ENCODE measurements at places on chromosomes 12 and 14.

- DNase-seq, result no peak
These were observed 987 bp downstream of the CCER1 start for GRCh38 chr12:90953956-90954421.

GRCh38 chr12:2283916-2284315, 231.1 kb downstream of the CACNA1C start:
- peak; percentile 37 for DNase-seq

GRCh38 chr14:51650716-51651387, 858 bp upstream of the FRMD6 start:
- DNase-seq, result no peak

GRCh38 chr12:74365178-74365964, 172.3 kb upstream of the ATXN7L3B start:
- DNase-seq, result peak; percentile 9

DNA sequence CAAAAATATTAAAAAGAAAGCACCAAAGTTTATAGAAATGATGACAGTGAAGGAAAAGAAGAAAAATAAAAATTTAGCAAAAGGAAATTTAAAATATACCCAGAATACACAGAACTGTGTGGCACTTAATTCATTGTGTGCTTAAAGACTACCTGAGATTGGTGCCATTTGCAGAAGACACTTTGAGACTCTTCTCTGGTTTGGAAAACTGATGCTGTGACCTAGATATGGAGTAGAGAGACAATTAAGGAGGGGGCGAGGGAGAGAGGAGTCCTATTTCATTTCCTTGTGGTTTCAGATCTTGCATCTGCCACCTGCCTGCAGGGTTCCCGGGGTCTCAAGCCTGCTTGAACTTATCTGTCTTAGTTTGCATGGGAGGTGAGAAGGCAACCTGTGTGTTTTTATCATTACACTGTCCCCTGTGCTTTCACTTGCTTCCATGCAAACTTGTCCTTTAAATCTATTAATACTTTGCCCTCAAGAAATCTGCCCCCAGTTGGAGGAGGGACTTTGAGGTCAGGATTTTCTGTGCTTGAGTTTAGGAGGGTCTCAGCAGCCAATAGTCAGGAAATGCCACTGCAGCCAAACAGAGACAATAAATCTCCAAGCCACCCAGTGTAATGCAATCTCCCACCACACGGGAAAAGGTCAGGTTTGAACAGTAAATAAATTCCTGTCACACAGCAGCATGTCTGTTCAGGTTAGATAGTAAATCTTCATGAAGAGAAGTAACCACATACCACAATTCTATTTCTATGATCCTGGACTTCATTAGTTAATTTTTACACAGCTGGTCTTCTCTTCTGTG, 119.4 kb downstream of the CAND1 start:
- no peak for DNase-seq

DNA sequence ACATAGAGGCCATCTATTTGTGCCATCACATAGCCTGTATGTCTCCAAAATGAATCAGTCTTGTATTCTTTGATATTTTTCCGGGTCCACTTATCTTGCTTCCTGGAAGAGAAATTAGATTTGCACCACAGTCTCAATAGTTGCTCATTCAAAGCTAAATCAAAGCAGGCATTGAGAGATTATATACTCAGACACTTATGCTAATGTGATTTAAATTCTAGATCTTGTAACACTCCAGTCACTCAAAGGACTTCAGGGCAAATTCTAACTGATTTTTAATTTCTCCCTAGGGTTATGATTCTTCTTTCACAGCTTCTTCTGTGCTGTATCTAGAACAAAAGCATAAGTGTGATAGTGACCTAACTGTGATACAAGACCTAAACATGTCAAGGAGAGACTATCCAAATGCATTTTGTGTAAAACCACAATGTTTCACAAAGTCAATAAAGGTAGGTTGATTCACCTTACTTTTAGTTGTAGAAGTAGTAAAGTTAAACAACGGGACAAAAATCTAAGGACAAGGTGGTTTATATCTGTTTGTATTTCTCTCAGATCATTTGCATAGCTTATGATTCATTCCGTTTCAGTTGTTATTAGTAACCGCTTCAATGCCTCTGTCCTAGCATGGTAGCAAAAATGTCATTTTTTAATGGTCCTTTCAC, 26.8 kb downstream of the PLBD1 start:
- no peak for DNase-seq
